ENCODE measurements at places on chromosomes 2 and 18.

GRCh38 chr2:172970660-172971059, 105.0 kb upstream of the MAP3K20 start:
- DNase-seq = no peak

DNA sequence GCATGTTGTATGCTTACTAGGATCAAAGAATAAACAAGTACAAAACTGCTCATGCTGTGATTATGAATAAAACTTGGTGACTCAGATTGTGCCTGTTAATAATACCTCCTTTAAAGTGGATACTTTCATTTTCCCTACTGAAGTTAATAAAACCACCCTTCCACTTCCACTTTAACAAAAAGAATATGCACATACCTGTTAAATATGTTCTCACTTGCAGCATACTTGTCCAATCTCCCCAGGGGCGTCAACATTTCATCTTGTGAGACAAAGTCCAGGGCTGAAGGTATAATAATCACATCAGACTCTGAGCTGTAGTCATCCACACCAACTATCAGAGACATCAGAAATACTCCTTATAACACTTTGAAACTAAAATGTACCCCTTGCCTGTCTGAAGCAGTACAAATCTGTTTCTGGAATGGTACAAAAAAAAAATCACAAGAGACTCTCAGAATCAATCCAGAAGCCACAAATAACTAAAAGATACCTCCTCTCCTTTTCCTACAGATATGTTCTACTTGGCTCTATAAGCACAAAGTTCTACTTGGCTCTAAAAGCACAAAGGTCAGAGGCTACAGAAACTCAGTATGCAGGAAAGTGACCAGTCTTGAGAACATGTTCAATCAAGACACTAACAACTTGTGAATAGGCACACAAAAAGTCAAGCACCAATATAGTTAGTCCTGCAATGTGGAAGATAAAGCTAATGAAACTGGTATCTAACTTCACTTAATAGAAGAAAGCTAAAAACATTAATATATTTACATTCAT, 19.3 kb downstream of the PPP4R1 start:
- DNase-seq = no peak

DNA sequence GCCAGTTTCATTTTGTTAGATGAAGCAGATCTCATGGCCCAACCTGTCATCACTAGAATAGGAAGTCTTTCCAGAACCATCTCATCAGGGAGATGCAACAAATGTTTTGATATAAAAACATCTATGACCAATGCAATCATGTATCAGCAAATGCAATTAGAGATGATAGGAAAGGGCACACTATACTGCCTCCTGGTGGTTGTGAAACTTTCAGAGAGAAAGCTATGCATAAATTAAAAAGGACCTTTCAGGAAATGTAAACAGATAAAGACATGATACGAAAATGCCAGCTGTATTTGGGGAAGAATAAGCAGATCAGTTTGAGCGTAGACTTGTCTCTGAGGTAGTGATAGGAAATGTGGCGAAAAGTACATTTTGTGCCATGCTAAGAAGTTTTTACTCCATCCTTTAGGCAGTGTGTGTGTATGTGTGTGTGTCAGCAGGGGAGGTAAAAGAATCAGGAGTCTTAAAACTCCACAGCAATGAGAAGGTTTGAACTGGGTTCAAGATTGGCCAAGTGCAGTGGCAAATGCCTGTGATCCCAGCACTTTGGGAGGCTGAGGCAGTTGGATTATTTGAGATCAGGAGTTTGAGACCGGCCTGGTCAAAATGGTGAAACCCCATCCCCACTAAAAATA, 479.3 kb downstream of the CPS1 start:
- DNase-seq = no peak

- DNase-seq = no peak
Observed at GRCh38 chr2:49042488-49042887, 111.8 kb downstream of the FSHR start.

DNA sequence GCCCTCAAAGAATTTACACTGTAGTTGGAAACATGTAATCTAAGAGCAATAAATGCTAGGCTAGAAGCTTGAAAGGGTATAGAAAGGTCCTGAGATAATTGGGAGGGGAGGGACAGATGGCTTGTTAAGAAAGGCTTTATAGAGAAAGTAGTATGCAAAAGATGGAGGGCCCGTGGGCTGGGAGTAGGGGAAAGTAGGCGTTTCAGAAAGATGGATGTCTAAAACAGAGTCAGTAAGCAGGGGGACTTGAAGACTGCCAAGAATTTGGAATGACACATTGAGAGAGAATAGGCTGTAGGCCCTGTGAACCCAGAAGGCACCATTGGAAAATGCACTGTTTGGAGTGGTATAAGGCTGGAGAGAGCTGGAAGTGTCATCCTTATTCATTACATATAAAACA, 822 bp downstream of the PSMG2 start:
- DNase-seq = no peak

DNA sequence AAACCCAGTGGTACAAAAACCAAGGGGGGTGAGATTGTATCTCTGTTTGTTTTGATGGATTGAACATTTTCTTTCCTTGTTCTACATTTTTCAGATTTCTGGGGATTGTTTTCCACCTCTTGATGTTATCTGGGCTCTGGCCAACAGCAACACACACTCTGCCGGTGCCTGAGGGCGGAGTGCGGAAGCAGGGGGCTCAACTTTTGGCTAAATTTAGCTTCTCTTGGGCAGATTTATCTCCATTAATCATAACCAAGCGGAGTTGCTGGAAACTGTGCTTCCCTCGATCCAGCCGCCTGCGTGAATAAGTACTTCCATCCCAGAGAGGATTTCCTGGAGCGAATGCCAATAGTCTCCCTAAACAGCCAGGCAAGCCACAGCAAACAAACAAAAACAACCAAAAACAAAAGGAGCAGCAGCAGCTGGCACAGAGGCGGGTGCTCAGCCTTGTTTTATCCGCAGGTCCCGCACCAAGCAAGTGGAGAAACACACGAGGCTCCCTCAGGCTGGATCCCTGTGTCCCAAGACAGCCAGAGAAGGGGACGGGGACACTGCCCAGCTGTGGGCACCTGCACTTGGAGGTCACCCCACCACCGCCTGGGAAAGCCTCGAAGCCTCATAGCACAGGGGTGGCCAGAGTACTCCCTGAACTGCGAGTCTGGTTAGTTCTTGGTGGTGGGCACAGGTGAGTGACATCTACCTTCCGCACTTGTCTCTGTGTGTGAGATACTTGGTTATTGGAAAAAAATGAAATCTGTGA, 143.4 kb downstream of the NDUFA10 start:
- DNase-seq = peak; percentile 41

DNA sequence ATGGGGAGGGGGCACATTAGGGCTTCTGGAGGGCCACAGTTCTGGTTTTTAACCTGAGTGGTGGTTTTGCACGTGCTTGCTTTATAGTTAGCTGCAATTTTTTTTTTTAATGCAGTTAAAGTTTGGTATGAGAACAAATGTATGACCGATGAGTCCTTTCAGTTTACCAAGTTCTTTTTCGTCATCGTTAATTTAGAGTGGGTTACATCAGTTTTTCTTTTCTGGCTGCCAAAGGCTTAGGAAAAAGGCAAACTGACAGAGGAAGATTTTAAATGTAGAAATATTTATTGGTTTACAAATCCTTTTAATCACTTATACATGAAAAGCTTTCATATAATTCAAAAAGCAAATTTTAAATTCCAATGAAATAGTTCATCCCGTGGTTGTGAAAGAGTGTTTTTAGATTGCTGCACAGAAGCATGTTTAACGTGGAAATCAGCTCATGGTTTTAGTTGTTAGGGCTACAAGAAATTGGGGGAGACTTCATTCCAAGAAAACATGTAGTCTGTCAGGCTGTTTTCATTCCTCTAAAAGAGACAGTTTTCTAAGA, 82.9 kb downstream of the MSH2 start:
- no peak for DNase-seq

DNA sequence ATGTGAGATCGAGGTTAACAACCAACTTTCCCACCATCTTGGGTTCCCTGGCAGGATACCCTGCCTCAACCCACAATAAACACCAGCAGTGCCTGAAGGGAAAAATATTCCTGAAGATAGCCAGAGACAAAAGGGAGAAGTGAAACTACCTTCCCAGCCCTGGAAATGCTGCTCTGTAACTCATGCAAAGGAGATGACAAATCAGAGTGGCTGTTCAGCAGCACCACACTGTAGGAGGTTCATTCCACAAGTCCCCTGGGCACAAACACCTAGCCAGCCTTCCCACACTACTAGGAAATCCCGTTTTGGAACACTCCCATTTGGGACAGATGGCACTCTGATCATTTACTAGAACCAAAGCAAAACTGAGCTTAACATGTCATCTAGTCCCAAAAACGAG, 190.7 kb upstream of the RBBP8 start:
- no peak for DNase-seq

Measured in ecto neural progenitor cell (in vitro differentiated cells).